Chondrocyte (in vitro differentiated cells): ENCODE measurements at places on chromosomes 13 and 19. TPM values are rescaled to one million over a fixed set of nuclear protein-coding genes. Genes with fewer than 3 reads are reported as not detected.

DNA sequence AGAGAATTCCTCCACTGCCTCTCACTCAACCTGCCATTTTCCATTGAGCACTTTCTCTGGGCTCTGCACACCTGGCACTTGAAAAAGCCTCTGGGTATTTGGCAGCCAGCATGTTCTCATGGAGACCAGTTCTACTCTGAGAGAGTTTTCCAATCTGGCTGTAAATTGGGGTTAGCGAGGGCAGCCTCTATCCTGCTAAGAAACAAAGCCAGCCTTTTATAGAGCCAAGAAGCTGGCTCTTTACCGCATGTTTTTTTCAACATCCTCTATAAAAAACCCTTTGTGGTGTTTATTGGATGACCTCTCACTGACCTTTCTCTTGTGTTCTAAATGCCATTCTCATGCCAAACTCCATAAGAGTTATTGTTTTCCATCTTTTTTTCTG is 52.6 kb upstream of the RCBTB2 start:
- H3K27me3 ChIP-seq = peaks cover 3% of the 10 kb centered on the region
- DNase-seq = no peak
- H3K27ac ChIP-seq = no peak overlapping the region
- peaks cover 16% of the 10 kb centered on the region for H3K4me1 ChIP-seq
- H3K36me3 ChIP-seq = no peaks in the 10 kb centered on the region
- H3K4me3 ChIP-seq = no peak overlapping the region

DNA sequence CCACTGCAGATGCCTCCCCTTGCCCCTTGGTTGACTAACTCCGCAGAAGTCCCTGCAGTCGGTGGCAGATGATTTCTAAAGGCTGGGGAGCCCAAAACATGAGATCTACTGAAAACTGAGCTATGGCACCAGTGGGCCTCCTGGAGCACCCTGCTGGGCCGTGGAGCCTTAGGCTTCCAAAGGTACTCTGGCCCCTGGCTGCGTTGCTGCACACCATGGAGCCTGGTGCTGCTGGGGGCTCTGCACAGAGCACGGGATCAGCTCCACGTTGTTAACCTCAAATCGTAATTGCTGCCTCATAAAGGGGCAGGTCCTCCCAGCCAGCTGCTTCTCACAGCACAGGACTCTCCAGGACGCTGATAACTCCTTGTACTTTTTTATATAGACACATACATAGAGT is 357.5 kb downstream of the NALCN start:
- DNase-seq = no peak
- no peak overlapping the region for H3K4me3 ChIP-seq
- no peaks in the 10 kb centered on the region for H3K4me1 ChIP-seq
- H3K36me3 ChIP-seq = peaks cover 45% of the 10 kb centered on the region
- H3K27me3 ChIP-seq = no peaks in the 10 kb centered on the region
- H3K27ac ChIP-seq = no peak overlapping the region

DNA sequence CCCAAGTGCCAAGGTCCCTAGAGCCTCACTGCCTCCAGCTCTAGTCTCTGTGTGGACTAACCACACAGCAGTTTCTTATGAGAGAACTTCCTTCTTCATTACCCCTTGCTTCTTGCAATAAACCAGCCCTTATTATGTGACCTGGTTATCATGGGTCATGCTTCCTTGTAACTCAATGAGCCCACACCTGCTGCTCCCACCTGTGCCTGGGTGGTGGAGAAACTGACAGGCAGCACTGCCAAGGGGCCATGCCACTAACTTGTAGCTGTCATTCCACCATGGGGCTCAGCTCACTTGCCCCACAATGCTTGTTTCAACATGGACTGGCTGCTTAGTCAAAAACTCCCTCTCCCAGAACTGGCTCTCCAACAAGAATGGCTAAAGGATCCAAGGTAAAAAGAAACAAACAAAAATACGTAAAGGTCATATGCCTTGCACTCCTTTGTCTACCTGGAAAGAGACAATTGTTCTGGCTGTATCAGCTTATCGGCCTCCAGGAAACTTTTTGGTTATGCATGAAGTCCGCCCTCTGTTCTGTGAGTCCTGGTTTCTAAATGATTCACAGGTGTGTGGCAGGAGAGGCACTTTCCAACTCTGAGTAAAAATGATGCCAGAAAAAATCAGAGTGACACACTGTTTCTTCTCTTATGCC is 446.4 kb downstream of the COG6 start:
- H3K27ac ChIP-seq = no peak overlapping the region
- H3K4me3 ChIP-seq = no peak overlapping the region
- H3K4me1 ChIP-seq = peaks cover 4% of the 10 kb centered on the region
- no peak for DNase-seq
- H3K27me3 ChIP-seq = peaks cover 1% of the 10 kb centered on the region

- peaks cover 33% of the 10 kb centered on the region for H3K4me1 ChIP-seq
- no peaks in the 10 kb centered on the region for H3K36me3 ChIP-seq
Observed at GRCh38 chr13:76851961-76852360, 34.2 kb downstream of the KCTD12 start.

ZNF71 gene
- total RNA-seq = 9.4 to 10.6 TPM (median 10.0 TPM) in 3 replicates

NLRP7 gene
- not detected in 3 replicates for total RNA-seq
